Left lung (tissue), 14 donors: ENCODE measurements at places on chromosomes 2 and 18.

GRCh38 chr18:37844209-37844970 is 278.8 kb upstream of the CELF4 start:
- DNase-seq: no peak

DNA sequence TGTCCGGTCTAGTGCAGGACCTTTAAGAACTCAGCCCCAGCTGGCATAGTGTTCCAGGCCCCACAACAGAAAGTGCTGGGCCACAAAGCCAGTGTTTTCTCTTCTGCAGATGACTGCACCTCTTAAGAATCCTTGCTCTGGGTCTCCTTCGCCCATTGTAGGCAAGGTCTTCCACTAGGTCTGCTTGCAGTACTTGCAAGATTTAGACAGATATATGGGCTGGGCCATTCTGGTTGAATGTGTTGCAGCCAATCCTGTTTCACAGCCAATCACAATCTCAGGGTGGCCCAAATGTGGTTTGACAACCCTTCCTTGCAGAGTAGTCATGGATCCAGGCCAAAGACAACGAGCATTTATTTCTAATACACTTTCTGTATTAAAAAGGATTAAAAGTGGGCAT is 13.1 kb upstream of the PIEZO2 start:
- no peak for DNase-seq

DNA sequence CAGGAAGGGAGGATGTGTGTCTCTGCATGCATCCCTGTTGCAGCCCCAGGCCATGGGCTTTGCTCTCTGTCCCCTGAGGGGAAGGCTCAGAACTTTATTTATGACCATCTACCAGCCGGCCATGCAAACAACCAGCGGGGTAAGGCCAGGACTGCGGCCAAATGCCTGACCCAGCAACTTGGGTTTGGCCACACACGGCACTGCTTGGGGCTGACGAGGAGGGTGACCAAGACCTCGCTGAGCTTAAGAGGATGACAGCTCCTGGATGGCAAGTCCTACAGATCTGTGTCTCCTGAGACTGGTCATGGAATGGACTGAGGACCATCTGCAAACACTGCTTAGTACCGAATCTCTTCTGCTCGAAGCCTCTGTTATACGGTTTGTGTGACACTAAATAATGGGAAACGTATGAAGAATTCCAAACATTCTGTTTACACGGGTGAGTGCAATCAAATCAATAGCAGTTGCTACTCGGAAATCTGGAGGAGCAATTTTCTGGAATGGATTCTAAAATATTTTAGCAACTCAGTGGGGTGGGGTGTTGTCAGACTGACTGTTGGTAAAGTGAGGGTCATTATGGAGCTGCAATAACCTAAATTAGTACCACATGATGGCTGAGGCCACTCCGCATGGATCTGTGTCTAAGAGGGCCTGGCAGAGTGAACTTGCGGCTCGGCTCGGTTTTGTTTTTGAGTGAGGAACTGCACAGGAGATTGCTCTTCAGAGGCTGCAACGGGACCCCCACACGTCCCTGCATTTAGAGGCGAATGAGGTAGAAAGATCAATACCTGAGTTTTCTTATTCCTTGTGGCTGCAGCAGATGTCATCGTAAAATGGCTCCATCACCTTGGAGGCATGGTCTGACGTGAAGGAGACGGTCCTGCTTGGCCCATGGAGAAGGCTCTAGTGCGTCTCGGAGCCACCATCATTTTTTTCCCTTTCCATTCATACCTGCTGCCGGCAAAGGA is 26.6 kb downstream of the TMEM18 start:
- no peak for DNase-seq

- DNase-seq: no peak
These were observed 83.3 kb downstream of the SMIM21 start for GRCh38 chr18:75344161-75344560.

GRCh38 chr2:61220768-61221167 is 58.8 kb downstream of the C2orf74 start:
- no peak for DNase-seq

DNA sequence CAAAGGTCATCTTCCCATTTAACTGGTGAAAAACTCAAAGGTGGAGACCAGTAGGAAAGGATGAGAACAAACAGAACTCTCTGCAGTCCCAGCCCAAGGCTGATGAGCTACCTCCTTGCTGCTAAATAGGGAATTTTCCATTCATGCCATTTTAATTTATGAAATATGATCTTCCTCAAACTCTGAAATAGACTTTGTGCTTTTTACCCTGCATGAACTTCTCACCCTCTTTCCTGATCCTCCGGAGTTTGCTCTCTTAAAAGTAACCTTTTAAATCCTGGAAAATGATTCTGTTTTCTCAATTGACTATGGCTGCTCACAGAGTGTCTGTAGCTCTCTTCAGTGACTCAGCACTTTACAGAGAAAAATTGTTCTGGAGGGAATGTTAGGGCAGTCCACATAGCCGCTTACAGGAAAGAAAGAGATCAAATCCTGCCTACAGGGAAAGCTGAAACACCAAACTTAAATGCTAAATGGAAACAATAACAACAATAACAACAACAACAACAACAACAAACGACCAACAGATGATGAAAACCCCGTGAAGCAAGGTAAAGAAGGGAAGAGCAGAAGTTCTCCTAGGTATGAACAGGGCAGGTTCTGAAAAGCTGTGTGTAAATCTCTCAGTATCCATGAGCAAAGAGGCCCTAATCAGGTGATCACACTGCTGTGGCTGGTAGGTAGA is 79.8 kb upstream of the SESTD1 start:
- no peak for DNase-seq

DNA sequence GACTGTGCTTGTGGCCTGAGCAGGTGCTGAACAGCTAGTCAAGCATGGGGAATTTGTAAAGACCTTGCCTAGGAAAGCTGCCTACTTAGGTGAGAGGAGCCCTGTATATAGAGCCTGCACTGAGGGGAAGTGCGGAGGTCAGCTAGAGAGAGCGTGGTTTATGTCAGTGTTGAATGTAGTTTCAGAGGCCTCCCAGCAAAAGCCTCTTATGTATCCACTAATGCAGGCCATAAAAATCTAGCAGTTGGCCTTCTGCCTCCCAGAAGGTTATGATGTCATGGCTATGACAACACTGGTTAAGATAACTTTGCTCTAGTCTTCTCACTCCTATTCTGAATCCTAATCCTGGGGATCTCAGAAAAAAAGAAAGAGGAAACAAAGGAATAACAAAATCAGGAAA is 88.9 kb downstream of the ASXL3 start:
- no peak for DNase-seq

- no peak for DNase-seq
These were observed 78.5 kb downstream of the SESTD1 start for GRCh38 chr2:179186126-179186525.
